ENCODE measurements at places on chromosomes 11 and 22.
A peak's percentile ranks its signal among the peaks of the same experiment; 100 is the strongest.

DNA sequence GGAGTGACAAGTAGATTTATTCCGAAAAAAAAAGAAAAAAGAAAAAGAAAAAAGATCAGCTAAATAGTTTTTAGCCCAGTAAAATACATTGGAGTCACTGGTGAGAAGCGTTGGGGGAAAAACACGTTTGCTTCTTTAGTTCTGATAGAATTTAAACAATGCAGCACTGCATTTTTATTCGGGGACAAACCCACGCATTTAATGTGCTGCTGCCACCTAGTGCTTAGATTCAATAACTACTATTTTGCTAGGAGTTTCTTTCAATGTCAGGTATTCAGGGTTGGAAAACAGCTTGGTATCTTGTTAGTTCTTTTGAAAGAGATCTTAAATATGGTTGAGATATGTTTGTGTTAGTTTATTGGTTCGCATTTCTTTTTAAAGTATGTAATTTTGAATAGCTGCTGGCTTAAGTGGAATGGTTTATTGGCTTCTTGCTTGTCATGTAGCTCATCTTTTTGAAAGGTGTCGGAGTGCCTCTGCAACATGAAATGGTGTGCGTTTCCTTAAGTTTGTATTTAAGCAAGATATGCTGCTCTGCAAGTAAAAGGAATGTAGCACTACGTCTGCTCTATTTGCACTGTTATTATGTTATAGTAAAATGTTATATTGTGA, 41.9 kb downstream of the SVIP start:
- DNase-seq, result peak; percentile 22
- no peaks in the 10 kb centered on the region for H3K36me3 ChIP-seq
- H3K4me3 ChIP-seq, result no peak overlapping the region
- no peak overlapping the region for H3K27ac ChIP-seq

DNA sequence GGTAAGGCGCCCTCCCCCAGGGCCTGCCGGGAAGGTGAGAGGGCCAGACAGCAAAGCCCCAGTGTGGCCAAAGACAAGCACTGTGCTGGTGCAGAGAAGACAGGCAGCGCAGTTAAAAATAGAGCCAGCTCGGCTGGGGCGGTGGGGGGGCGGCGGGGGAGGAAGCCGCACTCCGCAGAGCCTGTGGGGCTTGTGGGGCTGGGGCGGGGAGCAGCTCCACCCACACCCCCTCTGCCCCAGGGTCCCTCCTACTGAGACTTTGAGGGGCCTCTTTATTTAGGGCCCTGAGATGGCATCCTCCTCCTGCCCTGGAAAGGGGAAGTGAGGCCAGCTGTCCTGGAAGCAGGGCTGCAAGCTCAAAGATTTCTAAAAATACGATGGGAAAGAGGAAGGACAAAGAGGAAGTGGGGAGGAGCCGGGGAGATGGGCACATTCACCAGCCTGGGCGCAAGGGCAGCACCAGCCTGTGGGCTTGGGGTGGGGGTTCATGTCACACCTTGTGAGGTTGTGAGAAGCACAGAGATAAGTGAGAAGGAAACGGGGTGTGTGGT, 2.6 kb downstream of the CYTH4 start:
- H3K4me3 ChIP-seq, result peak overlapping the region; percentile 94
- H3K36me3 ChIP-seq, result peaks cover 7% of the 10 kb centered on the region
- H3K27ac ChIP-seq, result peak overlapping the region; percentile 98

- no peak overlapping the region for H3K4me3 ChIP-seq
- no peak for DNase-seq
- H3K27me3 ChIP-seq, result no peaks in the 10 kb centered on the region
- H3K36me3 ChIP-seq, result peaks cover 41% of the 10 kb centered on the region
These were observed 16.7 kb downstream of the RRP8 start for GRCh38 chr11:6586434-6587359.

DNA sequence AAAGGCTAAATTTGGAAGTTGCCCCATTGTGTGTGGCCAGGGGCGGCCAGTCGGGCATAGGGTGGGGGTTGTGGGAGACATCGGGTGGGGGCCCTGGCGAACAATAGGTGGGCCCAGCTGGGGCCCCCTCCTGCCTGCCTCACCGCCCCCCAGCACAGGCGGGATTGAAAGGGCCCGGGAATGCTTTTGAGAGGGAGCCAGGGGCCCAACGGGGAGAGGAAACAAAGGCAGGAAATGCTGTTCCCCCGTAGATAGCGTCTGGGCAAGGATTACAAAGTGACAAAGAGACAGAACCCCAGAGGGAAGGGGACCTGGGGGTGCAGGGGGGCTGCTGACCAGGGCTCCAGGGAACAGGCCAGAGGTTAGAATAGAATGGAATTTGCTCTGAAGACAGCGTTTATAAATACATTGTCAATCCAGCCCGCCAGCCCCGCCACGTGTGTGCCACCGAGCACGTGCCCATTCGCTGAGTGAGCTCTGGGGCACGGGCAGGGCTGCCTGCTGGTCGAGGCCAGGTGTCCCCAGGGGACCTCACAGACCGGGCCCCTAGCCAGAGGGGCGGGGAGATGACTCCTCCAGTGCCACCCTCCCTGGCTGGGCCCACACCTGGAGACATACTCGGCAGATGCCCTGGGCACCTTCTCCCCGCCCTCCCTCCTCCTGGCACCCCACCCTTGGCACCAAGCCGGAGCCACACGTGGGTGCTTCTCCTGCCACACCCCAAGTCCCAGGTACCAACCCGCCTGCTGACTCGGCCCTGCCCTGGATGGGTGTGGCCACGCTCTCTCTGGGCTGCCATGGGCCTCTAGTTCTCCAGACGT, 9.7 kb downstream of the PDGFB start:
- H3K4me1 ChIP-seq, result peaks cover 69% of the 10 kb centered on the region
- no peaks in the 10 kb centered on the region for H3K36me3 ChIP-seq
- H3K27me3 ChIP-seq, result peaks cover 15% of the 10 kb centered on the region
- DNase-seq, result no peak
- H3K27ac ChIP-seq, result no peak overlapping the region

- no peaks in the 10 kb centered on the region for H3K36me3 ChIP-seq
- no peak overlapping the region for H3K4me3 ChIP-seq
- peaks cover 20% of the 10 kb centered on the region for H3K27me3 ChIP-seq
- H3K27ac ChIP-seq, result no peak overlapping the region
- no peak for DNase-seq
These were observed 455.6 kb downstream of the BUD13 start for GRCh38 chr11:116317212-116317611.

DNA sequence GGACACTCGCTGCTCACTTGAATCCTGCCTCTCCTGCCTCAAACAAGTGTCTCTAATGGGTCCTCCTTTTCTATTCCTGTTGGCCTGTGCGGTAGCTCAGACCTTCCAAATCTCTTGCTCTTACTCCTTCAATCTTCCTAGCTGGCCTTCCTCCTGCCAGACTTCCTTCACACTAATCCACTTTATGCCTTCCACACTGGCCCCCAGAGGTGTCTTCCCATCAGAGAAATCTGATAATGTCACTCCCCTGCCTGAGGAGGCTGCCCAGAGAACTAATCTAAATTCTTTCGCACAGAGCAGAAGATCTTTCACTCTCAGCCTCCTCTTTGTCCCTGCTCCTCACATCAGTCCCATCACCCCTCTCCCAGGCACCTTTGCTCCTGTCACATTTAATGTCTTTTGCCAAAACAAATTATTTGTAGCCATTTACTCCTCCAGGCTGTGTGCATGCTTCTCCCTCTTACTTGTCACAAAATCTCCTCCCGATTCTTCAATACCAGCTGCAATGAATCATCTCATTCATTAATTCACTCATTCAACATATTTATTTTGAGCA, 175.7 kb downstream of the MAML2 start:
- no peak for DNase-seq
- peak overlapping the region; percentile 63 for H3K27ac ChIP-seq
- no peak overlapping the region for H3K4me3 ChIP-seq
- H3K36me3 ChIP-seq, result peaks cover 21% of the 10 kb centered on the region
- H3K27me3 ChIP-seq, result no peaks in the 10 kb centered on the region

- H3K36me3 ChIP-seq, result no peaks in the 10 kb centered on the region
- no peaks in the 10 kb centered on the region for H3K4me1 ChIP-seq
- no peak for DNase-seq
These were observed 53.1 kb upstream of the CEP295 start for GRCh38 chr11:93608364-93608763.

DNA sequence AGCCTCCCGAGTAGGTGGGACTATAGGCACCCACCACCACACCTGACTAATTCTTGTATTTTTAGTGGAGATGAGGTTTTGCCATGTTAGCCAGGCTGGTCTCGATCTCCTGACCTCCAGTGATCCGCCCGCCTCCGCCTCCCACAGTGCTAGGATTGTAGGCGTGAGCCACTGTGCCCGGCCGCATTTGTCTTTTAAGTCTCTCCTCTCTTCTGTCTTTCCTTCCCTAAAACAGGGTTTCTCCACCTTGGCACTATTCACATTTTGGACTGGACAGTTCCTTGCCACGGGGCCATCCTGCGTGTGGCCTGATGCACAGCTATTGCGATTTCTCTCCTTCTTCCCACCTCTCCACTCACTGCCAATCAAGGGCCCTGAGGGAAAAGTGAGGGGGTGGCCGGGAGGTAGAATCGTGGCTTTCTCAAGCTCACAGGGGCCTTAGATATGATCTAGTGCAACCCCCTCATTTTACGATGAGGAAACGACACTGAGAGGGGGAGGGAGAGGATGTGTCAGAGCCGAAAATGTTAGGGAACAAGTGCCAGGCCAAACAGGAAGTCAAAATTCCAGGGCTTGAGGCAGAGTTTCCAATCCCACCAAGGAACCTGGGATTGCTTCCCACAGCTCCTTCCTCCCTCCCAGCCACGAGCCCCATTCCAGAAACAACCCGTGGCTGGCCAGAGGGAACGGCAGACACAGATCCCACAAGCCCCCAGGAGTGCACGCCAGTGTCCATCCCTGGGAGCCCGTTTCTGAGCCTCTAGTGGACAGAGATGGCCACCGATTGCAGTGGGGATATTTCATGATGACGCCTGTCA, 21.2 kb downstream of the SCGB1A1 start:
- no peak overlapping the region for H3K27ac ChIP-seq
- H3K36me3 ChIP-seq, result no peaks in the 10 kb centered on the region
- peaks cover 19% of the 10 kb centered on the region for H3K4me1 ChIP-seq
- H3K4me3 ChIP-seq, result no peak overlapping the region
- DNase-seq, result no peak

GRCh38 chr22:50303515-50303847, 4.0 kb downstream of the PLXNB2 start:
- H3K36me3 ChIP-seq, result no peaks in the 10 kb centered on the region
- no peak for DNase-seq
- H3K4me3 ChIP-seq, result no peak overlapping the region
- peaks cover 31% of the 10 kb centered on the region for H3K27me3 ChIP-seq
- no peak overlapping the region for H3K27ac ChIP-seq

DNA sequence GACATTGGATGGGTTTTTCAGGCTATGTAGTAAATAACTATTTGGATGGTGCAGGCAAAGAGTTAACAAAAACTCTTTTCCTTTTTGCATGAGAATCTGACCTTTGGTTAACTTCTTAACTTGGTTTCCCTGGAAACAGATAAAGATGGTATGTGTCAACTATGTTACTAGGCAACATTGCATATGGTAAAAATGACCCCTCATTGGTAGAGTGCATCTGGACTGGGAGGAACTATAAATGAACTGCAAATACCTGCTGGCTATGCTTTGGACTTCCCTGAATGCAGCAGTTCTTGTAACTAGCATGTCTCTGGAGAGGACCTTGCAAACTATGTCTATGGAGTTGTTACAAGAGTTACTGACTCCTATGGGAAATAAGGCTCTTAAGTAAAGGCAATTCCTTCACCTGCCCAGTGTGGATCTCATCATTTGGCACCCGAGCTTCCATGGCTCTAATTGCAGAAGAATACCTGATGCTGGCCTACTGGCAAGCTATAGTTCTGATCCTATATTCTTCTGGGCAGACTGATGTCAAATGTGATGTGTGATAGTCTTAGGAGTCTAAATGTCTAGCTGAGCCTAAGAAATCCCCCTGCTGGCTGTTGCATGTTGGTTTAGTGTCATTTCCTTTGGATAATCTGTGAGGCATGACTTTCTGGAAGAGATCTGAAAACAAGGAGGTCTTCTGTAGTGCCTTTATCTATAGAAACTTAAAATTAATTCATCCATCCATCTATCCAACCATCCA, 126.7 kb upstream of the MTMR2 start:
- no peak for DNase-seq
- no peak overlapping the region for H3K27ac ChIP-seq
- no peak overlapping the region for H3K4me3 ChIP-seq
- peaks cover 4% of the 10 kb centered on the region for H3K36me3 ChIP-seq

DNA sequence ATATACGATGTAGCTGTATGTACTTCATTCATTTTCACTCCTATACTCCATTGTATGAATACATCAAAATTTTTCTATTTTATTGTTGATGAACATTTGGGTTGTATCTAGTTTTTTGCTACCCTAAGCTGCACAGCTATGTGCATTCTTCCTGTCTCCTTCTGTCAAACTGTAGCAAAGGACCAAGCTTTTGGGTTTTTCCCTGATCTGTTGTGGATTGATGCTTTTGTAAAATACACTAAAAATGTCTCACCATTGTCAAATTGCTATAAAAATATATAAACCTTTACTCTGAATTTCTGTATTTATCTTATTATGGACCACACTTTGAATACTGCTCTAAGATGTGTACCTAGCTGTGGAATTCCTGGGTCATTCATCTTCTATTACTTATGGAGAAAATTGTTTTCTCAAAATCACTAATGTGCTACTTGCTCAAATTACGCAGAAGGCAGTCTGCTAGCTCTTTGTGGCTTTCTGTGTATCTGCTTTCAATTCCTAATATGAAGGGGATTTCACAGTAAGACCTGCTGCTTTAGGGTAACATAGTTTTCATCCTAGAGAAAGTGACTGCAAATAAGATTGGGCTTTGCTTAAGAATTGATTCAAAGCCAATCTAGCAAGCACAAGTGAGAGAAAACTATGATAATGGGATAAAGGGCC, 123.4 kb downstream of the CYP2R1 start:
- no peaks in the 10 kb centered on the region for H3K27me3 ChIP-seq
- peak overlapping the region; percentile 91 for H3K27ac ChIP-seq
- peaks cover 44% of the 10 kb centered on the region for H3K4me1 ChIP-seq
- H3K36me3 ChIP-seq, result no peaks in the 10 kb centered on the region
- peak overlapping the region; percentile 53 for H3K4me3 ChIP-seq

Measured in naive thymus-derived CD8-positive, alpha-beta T cell (primary cell).